ENCODE measurements at places on chromosomes 5 and 9.

GRCh38 chr9:97518909-97519307 lies 17.4 kb downstream of the TMOD1 start:
- no peak for DNase-seq

DNA sequence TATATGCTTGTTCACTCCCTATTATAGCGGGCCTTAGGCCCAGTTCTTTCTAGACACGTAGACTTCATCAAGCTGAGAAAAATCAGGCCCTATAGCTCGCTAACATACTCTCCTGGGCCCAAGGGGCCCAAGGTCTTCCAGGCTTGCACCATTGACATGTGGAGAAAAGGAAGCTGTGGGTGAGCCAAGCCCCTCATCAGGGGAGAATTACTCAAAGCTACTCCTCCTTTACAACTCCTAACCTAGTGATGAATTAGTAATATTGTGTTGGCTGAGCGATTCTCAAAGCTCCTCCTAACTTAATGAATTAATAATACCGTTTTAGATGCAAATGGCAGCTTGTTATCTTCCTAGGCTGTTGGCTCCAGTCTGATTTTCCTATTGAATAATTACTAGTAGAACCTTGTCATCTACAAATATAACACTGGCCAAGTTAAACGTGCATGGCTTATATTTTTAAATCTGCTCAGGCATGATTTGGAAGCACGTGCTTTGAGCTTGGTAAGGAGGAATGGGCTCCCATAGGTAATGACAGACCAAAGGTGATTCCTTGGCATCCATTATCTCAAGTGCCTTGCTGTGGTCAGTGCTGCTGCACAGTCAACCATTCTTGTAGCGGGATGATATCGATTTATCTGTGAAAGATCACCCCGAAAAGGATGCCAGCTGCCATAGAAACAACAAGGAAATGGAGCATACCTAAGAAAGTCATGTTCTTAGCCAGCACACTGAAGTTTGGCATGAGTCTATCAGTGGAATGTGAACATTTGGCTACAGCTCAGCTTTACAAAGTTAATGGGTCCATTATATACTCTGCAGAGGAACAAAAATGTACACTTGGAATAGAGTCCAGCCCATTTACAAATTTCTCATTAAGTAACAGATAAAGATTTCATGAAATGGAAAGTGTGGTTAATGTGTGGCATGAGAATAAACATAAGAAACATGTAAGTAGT lies 23.8 kb downstream of the LVRN start:
- no peak for DNase-seq

GRCh38 chr5:58187432-58188261 lies 272.2 kb downstream of the PLK2 start:
- no peak for DNase-seq

GRCh38 chr5:76180814-76181805 lies 97.9 kb downstream of the SV2C start:
- DNase-seq: no peak

DNA sequence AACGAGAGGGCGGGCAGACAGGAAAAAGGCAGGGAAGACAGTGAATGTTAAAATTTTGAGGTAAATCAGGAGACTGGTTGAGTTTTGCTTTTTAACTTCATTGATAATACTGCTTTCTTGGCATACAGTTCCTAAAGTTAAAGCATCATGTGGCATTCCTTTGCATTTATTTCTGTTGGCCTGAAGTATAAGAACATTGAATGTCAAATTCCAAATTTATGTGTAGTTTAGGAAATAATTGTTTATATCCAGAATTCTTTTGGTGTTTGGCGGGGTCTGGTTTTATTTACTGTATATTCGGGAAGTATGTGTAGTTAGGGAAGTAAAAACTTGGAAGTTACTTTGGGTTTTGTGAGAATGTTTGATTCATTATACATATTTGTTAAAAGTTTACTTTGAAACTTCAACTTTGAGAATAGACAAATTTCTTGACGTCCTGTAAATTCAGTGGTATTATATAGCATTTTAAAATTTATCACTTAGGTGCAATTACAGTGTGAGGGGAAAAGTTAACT lies 83.2 kb downstream of the PTPDC1 start:
- no peak for DNase-seq

- DNase-seq: no peak
These were observed 107.7 kb upstream of the GRIN3A start for GRCh38 chr9:101846161-101846560.

DNA sequence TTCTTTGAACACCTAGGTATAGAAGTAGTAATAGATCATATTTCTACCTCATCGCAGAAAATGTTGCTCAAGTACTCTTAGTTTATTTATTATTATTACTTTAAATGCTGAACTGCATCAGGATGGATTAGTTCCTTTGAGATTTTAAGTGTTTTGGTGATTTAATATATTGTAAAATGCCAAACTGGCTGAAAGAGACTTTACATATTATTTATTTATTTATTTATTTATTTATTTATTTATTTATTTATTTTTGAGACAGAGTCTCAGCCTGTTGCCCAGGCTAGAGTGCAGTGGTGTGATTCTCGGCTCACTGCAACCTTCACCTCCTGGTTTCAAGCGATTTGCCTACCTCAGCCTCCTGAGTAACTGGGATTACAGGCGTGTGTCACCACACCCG lies 42.3 kb downstream of the LMNB1 start:
- DNase-seq: no peak

DNA sequence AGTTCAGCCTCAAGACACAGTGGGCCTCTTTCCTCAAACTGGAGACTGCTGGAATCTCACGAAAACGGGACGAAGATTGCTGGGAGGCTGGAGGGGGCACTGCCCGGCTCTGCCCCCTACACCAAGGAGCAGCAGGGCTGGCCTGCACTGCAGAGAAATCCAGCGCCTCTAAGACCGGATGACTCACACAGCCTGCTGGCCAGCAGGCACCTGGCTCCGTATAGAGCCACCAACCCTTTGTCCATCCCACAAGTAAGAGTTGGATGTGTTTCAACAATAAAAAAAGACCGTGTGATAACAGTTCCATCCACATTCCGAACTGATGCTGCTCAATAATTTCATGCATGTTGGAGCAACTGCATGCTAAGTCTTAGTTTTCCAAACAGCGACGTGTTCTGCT lies 11.5 kb downstream of the CCDC127 start:
- DNase-seq: no peak

- DNase-seq: no peak
These were observed 13.2 kb upstream of the S1PR3 start for GRCh38 chr9:88978034-88978433.

DNA sequence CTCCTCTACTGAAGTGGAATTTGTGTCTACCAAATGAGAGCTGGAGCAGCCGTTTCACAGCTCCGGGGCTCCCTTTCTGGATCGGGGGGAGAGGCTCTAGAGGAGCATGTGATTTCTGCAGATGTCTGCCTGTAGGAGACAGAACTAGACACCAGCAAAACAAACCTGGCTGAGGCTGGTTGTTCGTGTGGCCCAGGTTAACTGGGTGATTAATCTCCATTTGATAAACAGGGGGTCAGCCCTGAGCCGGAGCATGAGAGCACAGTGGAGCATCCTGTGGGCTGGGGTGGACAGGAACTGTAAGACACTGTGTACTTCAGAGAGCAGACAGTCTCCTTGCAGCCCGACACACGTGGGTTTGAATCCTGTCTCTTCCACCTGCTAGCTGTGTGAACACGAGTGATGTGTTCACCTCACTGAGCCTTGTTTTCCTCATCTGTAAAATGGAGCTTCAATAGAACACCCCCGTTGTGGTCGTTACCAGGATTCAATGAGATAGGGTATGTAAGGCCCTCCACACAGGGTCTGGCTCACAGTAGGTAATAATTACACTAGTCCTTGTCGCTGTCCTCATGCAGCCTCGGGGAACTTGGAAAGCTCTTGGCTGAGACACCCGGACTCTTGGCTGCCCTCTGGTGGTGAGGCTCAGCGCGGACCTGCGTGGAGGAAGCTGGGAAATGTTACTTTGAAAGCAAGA lies 12.9 kb downstream of the CXCL14 start:
- no peak for DNase-seq

- DNase-seq: no peak
These were observed at the start of gene BICD2 for GRCh38 chr9:92764381-92764987. TSS of gene BICD2 (minus strand) at chr9:92764833. CDS start at chr9:92764744, 89 bp downstream.

- DNase-seq: no peak
These were observed 61.0 kb downstream of the DAP start for GRCh38 chr5:10699987-10700386.

DNA sequence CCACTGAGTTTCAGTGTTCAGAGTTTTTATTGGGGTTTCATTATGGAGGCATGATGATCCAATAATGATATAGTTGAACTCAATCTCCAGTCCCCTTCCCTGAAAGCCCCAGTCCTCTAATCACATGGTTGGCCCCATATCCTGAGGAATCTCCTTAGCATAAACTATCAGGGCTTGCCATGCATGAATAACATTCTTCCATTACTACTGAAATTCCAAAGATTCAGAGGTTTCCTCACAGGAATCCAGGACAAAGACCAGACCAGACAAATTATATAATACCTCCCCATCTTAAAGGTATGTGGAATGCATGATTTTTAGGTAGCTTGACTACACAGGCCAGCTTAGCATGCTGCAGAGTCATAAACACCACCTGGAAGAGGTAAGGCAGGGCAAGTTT lies 15.5 kb upstream of the LRRTM2 start:
- no peak for DNase-seq

GRCh38 chr5:173496883-173497255 lies 119.6 kb downstream of the BOD1 start:
- DNase-seq: no peak

- no peak for DNase-seq
These were observed 185.8 kb downstream of the KCTD16 start for GRCh38 chr5:144356489-144356888.

GRCh38 chr9:134593286-134594077 lies 48.1 kb upstream of the COL5A1 start:
- no peak for DNase-seq
